ENCODE measurements at places on chromosomes 5 and 9.

- no peak for DNase-seq
These were observed 141.9 kb downstream of the FRMD3 start for GRCh38 chr9:83396342-83396741.

DNA sequence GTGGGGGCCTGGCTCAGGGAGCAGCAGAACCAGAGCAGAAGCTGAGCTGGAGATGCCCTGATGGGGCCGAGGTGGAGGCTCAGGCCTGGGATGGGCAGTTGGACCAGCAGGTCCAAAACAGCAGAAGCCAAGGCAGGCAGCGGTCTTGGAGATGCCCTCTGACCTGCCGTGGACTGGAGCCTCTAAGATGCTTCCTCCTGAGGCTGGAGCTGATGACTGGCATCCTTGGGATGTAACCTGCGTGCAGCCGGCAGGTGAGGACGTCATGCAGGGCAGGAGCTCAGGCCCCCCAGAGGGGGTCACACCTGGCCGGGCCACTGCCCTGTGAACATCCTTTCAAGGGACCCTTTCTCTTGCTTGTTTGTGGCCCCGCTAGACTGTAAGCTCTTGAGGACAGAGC, 162.0 kb downstream of the RGS3 start:
- no peak for DNase-seq

DNA sequence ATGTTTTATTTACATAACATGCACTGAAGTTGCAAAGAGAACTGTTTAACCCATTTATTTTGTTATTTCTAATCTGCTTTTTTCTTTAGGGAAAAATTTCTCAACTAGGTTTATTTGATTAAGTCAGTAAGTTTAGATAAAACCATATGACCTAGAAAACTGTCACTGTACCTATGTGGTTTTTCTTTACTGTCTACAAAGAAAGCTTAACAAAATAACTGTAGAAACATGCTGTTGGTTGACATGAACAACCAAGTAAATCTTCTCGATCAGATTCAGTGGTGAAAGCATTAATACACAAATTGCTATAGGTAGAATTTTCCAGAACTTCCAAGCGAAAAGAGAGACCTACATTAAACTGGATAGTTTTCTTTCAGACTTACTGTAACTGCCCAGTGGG, 137.4 kb downstream of the PCSK5 start:
- no peak for DNase-seq

DNA sequence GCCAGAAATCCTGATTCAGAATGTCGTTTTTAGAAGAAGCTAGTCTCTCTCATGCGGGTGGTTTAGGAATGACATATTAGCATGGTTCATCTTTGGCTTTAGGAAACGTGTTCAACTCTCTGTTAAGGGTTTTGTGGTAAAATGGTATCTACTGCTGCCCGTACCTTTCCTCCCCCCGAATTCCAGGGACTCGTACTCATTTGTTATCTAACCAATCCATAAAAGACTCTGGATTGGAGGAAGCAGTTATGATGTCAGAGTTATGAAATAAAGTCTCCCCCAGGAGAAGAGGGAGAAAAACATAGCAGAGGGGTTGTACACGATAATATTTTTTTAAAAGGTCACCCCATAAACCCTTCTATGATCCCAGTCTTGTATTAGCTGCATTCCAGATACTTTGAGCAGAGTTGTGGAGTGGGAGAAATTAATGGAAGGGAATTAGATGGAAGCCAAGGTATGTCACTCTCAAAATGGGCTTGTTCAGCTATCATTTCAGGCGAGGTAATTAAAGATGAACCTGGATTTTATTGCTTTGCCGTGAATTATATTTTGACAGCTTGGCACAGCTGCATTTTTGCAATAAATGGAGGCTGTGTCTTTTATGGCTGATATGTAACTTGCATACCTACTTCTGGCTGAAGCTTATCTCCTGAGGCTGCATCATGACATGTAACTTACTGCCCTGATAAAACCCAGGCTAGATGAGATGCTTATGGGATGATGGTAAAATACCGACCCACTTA, 31.3 kb downstream of the RAI14 start:
- no peak for DNase-seq

DNA sequence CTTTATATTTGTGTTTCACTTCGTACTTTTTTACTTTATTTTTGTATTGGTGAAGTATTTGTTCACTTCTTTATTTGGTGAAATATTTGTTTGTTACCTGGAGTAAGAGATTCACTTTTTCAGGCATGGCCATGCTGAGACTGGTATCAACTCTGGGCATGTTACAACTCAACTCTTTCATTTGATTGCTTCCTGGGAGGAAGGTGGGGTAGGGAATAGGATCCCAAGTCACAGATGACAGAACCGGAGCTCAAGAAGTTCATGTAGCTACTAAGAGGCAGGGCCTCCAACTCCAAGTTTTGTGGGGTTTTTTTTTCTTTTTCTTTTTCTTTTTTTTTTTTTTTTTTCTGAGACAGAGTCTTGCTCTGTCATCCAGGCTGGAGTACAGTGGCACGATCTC, 6.1 kb upstream of the ADGRD2 start:
- no peak for DNase-seq

DNA sequence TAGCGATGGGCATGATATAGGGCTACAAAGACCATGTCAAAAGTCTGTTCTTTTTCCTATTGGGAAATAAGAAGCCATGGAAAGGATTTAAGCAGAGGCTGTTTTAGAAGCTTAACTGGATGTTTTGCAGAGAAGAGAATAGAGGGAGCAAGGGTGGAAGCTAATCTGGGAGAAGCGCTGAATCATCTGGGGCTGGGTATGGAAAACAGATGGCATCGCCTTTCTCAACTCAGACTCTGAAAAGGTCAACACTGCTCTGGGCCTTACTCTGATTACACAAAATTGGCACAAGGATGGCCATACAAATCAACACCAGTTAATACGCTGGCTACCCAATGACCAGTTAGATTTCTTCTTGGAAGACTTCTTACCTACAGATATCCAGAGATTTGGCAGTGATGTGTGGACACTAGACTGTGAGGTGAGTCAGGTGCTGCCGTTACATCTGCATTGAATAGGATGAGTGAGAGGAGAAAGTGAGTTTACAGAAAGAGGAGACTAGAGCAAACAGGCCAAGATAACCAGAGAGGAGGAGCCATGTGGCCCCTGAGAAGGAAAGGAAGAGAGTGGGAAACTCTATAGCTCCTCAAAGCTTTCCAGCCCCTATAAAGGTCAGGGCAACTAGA, 6.2 kb upstream of the TCERG1 start:
- DNase-seq = no peak

DNA sequence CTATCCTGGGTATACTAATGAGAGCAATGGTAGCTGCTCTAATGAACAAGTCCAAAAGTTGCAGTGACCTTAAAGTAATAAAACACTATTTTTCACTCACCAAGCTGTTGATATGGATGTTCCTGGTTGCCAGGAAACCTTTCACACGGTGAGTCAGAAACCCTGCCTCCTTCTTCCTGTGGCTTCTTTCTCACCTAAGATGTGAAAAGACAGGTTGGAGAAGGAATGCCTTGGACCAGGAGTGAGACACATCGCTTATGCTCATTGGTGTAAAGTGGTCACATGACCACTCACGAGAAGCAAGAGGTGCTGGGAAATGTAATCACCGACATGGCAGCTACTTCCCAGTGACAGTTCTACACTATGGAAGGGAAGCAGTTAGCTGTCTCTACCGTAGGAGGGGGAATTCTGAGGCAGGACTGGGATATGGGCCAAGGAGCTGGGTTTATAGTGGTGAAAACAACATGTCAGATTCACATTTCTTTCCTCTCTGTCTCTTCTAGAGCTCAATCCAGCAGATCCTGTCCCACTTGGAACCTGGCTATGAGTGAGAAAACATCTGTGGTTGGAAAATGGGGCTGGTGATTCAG, 320.4 kb upstream of the KLF4 start:
- DNase-seq = no peak

DNA sequence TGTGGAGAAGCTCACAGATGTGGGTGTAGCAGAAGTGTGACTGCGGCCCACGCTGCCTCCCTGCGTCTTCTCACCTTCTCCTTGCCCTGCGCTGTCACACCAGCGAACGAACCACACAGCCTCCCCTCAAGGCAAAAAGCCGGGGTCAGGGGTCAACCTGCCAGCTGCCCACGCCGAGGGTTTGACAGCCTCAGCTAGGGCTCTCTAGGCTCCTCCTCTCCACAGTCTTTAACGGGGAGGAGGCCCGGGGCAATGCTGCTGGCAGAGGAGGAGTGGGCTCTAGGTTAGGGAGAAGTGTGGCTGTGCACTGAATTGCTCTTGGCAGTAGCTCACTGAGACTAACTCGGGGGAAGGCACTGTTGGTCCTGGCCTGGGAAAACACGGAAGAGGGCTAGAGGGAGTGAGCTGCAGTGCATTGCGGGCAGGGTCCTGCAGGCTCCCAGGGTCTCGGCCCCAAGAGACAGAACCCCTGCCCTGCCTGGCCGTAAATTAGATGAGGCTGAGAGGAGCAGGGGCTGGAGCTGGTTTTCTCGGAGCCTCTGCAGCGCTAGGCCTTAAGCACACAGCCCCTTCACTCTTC, 4.2 kb upstream of the TRIM52 start:
- no peak for DNase-seq

DNA sequence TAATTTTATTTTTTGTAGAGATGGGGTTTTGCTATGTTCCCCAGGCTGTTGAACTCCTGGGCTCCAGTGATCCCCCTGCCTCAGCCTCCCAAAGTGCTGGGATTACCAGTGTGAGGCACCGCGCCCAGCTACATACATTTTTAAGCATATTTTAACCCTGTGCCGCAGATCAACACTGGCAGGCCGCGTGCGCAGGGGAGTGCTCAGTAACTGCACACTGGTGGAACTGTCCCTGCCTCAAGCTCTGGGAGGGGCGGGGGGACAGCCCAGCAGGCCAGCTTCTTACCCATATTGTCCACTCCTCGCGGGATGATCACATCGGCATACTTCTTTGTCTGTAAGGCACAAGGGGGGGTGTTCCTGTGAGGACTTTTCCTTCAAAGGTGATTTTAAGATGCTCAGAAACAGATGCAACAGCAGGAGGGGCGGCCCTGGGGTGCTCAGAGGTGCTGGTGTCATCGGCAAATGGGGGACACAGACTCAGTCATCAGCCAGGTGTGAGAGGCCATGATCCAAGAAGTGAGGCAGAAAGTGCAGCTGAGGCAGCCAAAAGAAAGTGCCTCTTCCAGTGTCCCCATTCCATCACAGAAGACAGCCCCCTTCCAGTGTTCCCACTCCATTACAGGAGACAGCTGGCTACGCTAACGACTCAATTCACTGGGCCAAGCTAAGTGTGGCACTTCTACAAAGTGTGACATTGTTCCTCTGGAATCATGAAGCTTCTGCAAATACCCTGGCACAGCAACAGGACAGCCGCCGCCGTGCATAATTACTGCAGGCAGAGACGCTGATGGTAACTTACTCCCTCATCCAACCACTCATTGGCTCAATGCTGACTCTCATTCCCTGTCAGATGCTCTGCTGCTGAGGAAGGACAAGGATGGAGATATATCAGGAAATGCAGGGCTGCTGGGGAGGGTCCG, 5.2 kb downstream of the UCK1 start:
- DNase-seq = no peak

- DNase-seq = no peak
These were observed 73.5 kb downstream of the C9orf57 start for GRCh38 chr9:71986900-71987299.

GRCh38 chr9:101566904-101567724, 27.7 kb downstream of the PPP3R2 start:
- peak; percentile 47 for DNase-seq

DNA sequence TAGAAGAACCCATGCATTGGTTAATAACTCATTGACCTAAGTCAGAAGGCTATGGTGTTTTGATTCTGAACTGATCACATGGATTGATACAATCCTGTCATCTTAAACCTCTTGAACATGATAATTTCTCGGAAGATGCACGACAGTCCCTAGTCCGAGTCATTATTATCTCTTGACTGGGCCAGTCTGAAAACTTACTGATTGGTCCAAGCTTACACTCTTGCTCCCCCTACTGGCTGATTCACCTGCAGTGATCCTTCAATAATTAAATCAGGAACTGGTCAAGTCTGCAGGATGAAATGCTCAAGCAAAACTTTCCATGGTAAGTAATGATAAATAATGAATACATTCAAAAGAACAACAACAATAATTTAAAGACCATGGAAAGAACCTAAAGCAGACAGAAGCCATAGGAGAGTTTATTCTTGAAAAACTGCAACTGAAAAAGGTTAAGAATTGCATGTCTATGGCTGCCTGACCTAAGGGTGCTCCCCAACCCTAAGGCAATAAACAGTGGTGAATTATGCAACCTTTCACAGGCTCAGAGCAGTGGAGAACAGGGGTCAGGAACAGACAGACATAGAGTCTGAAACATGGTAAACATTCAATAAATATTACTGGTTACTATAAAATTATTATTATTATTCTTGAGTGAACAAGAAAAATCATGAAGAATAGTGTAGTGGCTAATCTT, 79.3 kb downstream of the BRINP1 start:
- DNase-seq = peak; percentile 36

DNA sequence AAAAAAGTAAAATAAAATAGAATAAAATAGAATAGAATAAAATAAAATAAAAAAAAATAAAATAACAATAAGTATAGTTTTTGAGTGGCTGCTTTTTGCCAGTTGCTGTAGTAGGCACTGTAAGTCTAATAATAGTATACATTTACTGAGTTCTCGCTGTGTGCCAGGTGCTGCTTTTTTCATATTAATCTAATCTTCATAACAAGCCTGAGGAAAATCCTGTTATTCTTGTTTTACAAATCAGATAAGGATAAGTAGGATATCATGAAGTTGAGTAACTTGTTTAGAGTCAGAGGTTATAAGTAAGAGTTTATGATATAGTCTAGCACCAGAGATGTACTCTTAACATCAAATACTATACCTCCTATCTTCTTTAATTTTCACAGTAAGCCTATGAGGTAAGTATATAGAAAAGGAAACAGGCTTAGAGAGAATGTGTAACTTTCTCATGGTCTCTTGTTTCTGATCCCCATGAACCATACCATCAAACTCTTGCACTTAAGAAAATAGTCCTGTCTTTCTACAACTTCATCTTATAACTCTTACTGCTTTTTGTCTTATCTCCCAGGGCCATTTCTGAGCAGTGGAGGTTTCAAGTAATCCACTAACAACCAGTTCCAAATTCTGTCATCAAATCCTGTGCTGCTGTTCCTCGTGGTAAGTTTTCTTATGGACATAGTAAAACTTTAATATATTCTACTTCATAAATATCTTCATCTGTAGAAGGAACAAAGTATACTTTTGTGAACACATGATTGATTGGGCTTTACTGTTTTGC, 18.7 kb downstream of the RMI1 start:
- no peak for DNase-seq

DNA sequence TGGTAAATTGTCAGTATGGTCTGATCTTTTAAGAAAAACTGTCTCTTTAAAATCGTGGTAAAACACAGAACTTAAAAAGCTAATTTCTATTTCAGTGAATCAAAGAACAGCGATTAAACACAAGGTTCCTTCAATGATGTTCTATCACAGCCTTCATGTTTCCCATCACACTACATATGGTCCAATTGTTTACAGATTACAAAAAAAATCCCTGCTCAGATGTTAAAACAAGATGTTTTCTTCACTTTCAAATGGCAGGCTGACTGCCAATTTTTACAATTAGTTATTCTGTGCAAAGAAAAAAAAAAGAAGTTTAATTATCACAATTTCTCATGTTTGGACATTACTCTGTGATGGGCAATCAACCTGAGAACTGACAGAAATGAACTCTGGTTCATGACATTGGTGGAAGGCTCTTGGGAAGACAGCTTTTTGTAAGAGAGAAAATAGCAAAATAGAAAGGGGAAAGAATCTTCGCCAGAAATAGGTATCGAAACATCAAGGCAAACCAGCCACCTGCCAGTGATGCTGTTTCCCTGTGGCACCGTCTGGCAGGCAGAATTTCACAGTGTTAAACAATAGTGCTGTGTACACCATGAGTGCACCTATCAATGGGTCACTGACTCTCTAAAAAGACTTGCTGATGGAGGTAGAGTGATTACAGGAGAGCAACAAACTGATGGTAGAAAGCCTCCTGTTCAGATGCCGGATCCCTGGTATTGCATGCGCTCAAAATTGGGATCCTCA, 1020.0 kb upstream of the ARRDC3 start:
- no peak for DNase-seq

All from activated CD4-positive, alpha-beta T cell treated with anti-CD3 and anti-CD28 coated beads, Interleukin-2, Interleukin-4, amounts not matched to agents 100 ng/mL and 50 ng/mL, durations not matched to agents 16 hours and 8 hours (primary cell).